ENCODE measurements at places on chromosomes 1 and 21.

DNA sequence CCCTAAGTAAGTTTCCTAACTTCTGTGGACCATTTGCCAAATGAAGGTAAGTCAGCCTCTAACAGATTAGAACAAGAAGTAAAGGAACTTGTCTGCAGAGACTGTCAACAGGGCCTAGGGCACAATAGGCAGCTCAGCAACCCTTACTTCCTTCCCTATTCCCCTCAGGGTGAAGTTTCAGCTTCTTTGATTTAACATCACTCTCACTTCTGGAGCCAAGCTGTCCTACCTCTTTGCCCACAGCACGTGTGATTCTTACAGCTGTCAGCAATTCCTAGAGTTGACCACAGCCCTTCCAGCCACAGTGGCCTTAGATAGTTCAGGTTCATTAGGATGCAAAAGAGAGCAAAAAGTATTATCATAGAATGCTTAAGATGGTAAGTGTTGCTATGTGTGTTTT, 7.6 kb upstream of the EIF4G3 start:
- no peak for DNase-seq

DNA sequence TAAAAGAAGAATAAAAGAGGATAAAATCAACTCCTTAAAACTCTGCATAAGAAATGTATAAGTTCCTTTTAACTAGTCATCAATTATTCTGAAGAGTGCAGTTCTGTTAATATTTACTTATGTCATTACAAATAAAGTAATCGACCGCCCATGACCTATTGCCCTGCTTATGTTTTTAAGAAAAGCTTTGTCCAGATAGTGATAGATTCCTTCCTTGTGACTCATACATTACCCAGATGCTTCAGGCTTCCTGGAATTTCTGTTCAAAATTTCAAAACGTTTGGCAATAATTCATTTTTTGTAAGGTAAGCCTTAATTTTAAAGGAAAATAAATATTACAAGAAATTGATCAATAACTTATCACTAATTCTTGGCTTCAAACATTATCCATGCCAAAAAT, 918.2 kb upstream of the ADGRL2 start:
- peak; percentile 22 for DNase-seq

DNA sequence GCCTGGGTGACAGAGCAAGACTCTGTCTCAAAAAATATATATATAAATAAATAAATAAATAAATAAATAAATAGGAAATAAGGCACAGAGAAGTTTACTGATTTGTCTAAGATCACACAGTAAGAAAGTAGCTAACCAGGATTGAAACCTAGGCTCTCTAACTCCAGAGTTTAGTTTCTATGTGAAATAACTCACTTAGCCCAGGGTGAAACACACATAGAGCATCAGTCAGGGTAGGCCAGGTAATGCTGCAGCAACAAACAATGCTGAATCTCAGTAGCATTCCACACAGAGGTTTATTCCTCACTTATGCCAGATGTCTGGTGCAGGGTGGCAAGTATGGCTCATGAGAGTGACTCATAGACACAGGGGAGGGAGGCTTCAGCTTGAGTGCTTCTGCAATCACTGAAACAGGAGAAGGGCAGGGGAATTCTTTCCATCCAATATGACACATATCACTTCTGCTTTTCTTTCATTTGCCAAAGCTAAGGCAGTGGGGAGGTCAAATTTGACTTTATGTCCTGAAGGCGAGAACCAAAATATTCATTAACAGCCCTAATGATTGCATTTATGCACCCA, 37.1 kb upstream of the KANK4 start:
- no peak for DNase-seq

DNA sequence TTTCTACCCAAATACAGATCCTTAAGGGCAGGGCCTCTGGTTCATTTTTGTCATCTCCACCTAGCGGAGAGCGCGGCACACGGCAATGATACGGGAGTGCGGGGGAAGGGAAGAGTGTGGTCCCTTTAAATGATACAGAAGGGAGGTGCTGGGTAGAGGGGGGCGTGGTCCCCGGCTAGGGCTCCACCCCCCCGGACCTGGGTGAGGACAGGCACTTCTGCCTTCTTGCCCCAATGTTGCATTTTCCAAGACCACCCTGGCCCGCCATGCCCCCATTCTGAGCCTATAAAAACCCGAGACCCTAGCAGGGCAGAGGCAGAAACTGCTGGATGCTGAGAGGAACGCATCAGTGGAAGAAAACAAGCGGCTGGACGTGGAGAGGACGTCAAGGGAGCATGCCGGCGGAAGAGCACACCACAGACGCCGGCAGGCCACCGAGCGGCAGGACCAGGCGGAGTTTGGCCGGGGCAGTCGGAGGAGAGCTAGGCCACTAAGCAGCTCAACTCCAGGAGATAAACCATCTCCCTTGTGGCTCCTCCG, 30.0 kb downstream of the LRRC3 start:
- DNase-seq: no peak

DNA sequence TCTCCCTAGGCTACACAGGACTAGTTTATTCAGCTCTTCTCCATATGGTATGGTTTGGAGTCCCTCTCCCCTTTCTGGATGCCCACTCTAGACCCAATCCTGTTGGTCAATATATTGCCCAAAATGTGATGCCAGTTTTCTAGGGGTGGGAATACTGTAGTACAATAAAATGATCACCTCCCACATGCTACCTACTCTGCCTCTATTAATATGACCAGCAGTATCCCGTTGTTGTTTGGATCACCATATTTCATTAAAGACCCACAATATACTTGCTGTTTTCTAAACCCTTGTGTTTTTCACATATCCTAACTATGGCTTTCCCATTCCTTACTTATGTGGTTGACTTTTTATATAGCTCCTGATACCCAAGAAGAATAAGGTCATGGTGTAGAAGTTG, 95.9 kb upstream of the IGSF21 start:
- DNase-seq: no peak

DNA sequence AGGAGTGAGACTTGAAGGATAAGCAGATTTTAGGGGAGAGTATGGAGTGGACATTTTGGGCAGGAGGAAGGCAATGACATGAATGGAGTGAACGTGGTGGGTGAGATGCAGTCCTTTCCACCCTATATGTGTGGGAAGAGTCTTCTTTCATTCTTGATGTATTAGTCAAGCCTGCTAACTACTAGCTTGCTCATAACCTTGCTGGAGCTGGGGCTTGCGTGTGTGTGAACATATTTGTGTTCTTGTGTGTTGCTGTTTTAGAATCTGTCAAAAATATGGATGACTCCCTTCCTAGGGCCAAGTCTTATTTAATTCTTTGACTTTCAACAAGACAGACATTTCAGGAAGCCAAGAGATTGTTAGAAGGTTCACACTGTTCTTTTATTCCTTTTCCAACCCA, 132.7 kb downstream of the UCK2 start:
- DNase-seq: no peak

DNA sequence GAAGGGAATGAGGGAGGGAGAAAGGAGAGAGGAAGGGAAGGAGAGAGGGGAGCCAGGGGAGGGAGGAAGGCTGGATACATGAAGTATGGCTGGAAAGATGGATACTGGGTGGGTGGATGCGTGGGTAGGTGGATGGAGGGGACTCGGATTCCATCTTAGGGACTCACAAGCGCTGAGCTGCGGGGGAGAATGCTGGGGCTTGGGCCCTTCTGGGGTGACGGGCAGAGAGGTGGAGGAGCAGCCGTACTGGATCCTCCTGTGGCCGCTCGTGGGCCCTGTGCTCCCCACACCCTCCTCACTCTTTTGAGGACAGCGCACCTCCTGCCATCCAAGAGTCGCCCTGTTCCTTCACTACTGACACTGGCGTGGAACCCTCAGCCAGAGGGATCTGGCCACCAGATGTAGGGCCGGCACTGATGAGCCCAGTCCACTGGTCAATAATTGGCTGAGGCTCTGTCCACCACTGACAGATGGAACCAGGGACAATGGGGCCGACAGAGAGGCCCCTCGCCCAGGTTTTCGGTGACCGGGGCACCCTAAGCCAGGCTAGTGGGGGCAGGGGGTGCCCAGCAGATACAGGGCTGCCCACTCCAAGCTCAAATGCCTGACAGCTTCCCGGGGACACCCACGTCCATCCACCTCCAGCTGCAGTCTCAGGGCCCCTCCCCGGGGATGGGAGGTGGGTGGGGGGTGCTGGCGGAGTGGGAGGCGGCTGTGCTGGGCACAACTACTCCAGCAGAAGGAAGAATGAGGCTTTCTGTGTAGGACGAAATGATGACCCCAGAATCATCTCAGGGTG, 4.4 kb upstream of the ACTRT2 start:
- no peak for DNase-seq

- no peak for DNase-seq
These were observed 17.6 kb downstream of the ACKR1 start for GRCh38 chr1:159222075-159222865.

DNA sequence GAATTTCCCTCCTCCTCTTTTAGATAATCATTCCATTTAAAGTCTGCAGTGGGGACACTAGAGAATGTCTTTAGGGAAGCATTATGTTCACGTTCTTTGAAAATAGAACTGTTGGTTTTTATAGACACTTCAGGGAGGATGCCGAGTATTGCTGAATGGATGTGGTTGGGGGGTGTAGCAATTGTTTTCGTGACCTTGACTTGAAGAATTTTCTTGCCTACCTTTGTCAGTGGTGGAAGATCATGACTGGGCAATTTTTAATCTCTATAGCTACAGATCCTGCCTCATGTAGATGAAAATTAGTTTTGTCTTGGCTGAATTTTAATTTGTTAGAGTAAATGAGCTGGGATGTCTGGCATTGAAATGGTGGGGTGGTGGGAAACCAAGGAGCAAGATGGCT, 3.8 kb downstream of the SMG7 start:
- DNase-seq: no peak

GRCh38 chr1:201825245-201825644, 3.7 kb upstream of the IPO9 start:
- DNase-seq: no peak

DNA sequence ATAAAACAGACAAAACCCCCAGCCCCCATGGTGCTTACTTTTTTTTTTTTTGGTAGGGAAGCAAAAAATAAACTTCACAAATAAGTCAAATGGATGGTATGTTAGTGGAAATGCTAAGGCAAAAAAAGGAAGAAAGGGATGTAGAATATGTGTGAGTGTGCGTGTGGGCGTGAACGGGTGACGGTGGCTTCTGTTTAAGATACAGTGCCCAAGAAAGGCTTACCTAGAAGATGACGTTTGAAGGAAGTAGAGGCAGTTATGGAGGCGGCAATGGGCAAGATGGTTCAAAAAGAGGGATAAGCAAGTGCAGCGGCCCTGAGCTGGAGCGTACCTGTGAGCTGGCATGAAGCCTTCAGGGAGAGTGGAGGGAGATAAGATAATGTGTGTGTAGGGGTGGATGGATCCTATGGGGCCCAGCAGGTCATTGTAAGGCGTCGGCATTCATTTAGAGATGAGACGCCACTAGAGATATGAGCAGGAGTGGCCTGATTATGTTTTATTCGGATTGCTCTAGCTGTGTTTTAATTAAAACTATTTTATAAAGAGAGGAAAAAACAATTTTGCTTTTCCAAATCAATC, 19.9 kb downstream of the LEPR start:
- DNase-seq: no peak

DNA sequence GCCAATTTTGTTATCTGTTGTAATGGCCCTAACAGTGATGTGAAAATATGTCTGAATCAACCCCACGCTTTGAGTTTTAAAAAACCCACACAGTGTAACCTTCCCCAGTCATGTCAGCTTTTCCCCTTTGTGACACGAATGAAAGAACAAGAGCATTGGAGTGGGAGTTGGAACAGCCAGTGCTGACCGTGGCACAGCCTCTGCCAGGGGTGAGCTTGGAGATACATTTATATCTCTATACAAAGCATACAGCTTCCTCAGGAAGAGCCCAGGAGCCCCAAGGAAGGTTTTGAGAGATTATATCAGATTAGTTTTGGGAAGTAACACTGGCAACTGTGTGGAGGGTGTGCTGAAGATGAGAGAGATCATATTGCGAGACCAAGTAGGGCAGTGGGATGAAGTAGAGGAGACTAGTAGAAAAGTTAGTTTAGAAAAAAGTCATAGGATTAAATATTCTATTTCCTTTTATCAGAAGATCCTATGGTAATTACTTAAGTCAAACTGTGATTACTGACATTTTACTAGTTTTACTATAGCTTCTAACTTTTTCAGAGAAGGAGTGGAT, 15.9 kb downstream of the LRRC8B start:
- DNase-seq: no peak

DNA sequence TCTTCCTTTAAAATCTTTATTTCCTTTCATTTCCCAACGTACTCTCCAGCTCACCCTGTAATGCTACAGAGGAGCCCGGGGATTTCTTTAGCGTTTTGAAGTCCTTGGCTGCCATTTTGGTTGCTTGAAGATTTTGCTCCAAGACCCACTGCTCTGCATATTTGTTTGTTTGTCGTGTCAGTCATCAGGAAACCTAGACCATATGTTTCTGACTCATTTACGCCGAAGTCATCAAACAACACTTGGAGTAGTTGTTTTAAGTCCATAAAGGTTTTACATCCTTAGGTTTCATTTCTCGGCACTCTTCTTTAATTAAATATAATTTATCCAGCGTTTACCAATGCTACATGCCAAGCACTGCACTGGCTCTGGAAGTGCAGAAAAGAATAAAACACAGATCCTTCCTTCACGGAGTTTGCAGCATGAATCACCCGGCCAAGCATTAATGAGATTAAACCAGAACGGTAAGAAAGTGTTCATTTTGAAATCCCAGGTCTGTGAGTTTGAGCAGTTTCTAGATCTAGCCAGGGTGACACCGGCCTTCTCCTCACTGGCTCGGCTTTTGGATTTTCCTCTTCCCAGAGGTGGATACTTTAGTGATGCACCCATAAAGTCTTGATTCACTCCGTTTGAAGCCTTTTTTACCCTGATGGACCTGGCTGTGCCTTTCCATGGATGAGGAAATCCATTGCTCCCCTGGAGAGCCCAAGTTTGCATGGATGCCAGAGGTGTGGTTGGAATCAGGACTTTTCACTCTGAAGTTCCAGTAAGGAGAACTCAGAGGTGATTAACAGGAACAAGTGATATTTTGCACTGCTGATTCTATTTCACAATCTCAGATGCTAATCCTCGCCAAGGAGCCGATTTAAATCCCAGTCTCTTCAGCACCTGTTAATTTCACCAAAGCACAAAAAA, 109.3 kb downstream of the KAZN start:
- DNase-seq: no peak

- DNase-seq: no peak
These were observed 85.0 kb downstream of the NUF2 start for GRCh38 chr1:163406772-163407171.

DNA sequence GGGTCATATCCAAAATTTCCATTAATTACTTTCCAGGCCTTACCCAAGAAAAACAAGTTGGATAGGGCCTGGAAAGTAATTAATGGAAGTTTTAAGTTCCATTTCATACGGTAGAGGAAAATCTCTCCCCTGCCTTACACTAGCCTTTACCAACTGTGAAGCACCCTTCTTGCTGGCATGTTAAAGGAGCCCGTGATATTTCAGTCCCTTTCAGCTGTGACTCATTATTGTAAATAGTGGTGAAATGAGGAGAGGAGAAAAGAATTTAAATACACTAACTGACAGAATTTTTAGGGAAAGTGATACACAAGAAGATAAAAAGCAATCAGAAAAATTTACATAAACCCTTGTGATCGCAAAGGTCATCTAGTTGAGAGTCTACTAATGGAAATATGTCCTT, 20.3 kb upstream of the KAZN start:
- no peak for DNase-seq

DNA sequence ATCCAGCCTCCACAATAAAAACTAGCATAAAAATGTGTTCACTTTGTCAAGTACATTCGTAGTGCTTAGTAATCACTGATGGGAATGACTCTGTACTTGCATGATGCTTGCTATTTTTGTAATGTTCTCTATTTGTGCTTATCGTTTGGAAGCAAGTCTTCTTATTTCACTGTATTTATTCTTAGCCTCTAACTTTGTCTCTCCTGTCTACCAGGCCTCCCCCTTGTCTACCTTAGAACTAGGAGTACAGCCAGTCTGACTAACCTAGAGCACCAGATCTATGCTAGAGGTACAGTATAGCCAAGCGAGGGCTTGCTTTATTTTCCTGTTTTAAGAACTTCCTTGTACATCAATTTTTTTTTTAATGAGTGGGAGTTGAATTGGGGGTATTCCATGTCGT, 108.2 kb downstream of the VPS13D start:
- no peak for DNase-seq
